ENCODE measurements at places on chromosomes 16 and 17.

DNA sequence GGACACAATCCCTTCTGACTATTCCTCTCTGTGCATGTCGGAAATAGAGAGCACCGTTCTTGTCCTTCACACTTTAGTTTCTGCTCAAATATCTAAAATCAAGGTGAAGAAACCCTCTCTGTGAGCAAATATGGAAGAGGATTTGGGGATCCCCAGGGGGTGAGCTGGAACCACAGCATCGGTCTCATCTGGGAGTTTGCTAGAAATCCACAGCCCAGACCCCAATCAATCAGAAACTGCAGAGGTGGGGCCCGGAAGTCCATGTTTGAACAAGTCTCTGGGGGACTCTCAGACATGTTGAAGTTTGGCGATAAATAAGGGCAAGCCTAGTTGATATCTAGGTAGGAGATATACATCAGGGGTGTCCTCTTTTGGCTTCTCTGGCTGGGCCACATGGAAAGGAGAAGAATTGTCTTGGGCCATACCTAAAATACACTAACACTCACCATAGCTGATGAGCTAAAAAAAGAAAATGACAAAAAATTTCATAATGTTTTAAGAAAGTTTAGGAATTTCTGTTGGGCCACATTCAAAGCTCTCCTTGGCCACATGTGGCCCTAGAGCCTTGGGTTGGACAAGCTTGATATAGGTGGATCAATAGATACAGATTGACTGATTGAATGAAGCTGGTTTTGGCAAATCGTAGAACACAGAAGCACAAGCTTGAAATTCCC, 168.0 kb upstream of the FOXF1 start:
- H3K4me3 ChIP-seq: no peak overlapping the region
- H3K36me3 ChIP-seq: no peaks in the 10 kb centered on the region
- no peaks in the 10 kb centered on the region for H3K4me1 ChIP-seq
- peak; percentile 67 for DNase-seq
- no peak overlapping the region for H3K27ac ChIP-seq

GRCh38 chr17:16304830-16305229, 48.4 kb downstream of the CENPV start:
- H3K27ac ChIP-seq: no peak overlapping the region
- no peaks in the 10 kb centered on the region for H3K27me3 ChIP-seq
- H3K4me3 ChIP-seq: no peak overlapping the region
- DNase-seq: no peak
- no peaks in the 10 kb centered on the region for H3K4me1 ChIP-seq
- no peaks in the 10 kb centered on the region for H3K36me3 ChIP-seq

DNA sequence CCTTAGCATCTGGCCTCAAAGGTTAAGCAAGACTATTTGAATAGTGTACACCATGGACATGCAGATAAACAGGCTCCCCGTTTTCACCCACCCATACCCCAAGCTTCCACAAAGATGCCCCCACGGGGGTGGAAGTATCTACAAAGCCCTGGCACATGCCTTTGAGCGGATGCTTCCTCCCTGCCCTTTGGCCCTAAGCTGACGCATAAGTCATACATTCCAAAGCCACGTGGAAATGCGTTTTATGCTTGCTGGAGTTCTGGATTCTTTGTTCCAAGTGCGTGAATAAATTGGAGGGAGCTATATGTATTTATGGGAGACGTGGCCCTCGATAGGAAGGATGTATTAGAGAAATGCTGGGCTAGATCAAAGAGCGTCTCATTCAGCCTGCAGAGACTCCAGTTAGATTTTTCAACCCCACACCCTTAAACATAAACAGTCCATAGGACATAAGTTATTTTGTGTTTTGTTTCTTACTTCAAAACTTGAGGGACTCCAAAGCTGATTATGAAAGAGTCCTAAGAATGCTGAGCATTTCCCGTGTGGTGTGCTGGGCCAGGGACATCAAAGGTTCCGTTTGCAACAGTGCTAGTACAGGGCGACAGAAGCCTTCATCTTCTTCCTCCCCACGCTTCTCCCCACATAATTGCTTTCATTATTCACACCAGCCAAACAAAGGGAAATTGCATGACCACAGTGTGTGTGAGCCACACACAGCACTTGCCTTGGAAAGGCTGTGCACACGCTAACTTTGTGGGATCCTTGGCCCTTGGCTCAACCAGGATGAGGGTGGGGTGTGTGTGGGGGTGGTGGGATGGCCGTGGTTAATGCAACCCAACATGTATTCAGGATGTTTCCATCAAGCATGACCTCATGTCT, 73.6 kb downstream of the WIPI1 start:
- no peak for DNase-seq
- H3K27ac ChIP-seq: no peak overlapping the region
- H3K4me1 ChIP-seq: no peaks in the 10 kb centered on the region
- no peak overlapping the region for H3K4me3 ChIP-seq
- no peaks in the 10 kb centered on the region for H3K36me3 ChIP-seq
- no peaks in the 10 kb centered on the region for H3K27me3 ChIP-seq

DNA sequence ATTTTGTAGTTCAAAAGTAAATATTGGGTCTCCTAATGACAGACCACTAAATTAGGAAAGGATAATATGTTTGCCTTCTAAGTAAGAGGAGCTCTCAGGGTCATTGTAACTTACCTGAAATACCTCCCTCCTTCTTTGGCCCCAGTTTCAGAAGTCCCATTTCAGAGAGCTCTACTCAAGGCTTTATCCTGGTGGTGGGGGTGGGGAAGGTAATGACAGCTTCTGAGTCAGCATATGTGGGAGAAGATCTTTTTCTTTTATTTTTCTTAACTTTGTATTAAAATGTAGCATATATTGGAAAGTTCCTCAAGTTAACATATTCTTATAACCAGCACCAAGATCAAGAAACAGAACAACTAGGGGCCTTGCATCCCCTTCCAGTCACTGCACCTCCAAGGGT, 16.9 kb upstream of the GINS3 start:
- no peak overlapping the region for H3K27ac ChIP-seq
- no peak for DNase-seq
- H3K4me3 ChIP-seq: no peak overlapping the region
- H3K36me3 ChIP-seq: no peaks in the 10 kb centered on the region
- no peaks in the 10 kb centered on the region for H3K4me1 ChIP-seq
- H3K27me3 ChIP-seq: no peaks in the 10 kb centered on the region

- peaks cover 2% of the 10 kb centered on the region for H3K27me3 ChIP-seq
- H3K4me3 ChIP-seq: no peak overlapping the region
- no peak overlapping the region for H3K27ac ChIP-seq
- no peaks in the 10 kb centered on the region for H3K4me1 ChIP-seq
These were observed 6.4 kb downstream of the SCNN1G start for GRCh38 chr16:23188911-23189310.

- H3K4me1 ChIP-seq: no peaks in the 10 kb centered on the region
- no peaks in the 10 kb centered on the region for H3K36me3 ChIP-seq
- H3K27ac ChIP-seq: no peak overlapping the region
- no peaks in the 10 kb centered on the region for H3K27me3 ChIP-seq
- no peak overlapping the region for H3K4me3 ChIP-seq
These were observed 86.0 kb upstream of the KIF2B start for GRCh38 chr17:53736516-53737240.
